Stimulated activated CD8-positive, alpha-beta memory T cell treated with anti-CD3 and anti-CD28 coated beads, Interleukin-15, amount 100 ng/mL, for 1 hour (primary cell): ENCODE measurements at places on chromosomes 2 and 18.
A peak's percentile ranks its signal among the peaks of the same experiment; 100 is the strongest.

DNA sequence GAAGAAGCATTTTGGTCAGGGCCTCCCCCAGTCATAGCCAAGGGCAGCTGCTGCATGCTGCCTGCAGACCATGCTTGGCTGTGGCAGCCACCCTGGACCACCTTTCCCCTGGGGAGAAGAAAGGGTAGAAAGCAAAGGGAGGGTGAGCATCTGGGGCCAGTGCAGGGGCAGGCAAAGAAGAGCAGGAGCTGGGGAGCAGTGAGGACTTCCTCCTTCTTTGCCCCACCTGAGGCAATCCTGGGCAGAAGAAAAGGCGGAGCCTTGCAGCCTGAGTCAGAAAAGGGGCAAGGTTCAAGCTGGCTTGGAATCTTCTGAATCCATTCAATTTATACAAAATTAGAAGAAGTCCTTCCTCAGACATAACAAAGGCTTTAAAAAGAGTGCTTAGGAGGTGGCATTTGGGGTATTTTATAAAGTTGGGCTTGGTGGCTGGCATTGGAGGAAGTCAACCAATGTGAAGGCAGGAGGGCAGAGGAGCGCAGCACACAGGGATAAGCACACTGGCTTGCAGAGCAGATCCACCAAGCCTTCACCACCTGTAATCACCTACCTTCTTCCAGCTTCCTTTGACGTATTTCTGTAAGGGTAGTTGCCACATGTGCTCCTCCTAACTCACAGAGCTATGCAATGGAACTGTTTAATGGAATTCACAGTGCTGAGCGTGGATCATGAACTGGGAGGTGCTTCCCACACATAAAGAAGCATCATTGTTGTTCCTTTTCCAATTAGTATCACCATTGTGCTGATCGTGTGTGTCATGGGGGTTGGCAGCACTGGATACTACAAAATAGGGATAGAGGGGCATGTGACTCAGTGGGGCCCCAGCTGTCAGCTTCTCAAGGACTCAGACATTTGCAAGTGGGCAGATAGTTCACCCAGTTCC is 154.4 kb upstream of the EPAS1 start:
- no peak for DNase-seq

DNA sequence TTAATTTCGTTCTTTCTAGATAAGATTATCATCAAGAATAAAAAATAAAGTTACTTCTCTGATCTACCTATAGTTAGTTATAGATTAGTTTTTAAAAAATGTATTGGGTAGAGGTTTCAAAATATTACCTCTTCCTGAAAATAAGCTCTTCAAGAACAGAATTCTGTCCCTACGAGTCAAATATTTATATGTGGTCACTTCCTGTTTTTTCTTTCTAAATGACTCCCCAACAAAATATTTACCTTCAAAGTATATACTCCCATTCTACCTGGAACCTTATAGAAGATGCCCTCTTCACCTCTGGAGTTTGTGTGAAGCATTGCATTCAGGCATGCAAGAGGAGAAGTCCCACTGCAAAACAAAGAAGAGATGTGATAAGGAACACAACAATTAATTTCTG is 72.3 kb downstream of the ASXL2 start:
- DNase-seq, result no peak

DNA sequence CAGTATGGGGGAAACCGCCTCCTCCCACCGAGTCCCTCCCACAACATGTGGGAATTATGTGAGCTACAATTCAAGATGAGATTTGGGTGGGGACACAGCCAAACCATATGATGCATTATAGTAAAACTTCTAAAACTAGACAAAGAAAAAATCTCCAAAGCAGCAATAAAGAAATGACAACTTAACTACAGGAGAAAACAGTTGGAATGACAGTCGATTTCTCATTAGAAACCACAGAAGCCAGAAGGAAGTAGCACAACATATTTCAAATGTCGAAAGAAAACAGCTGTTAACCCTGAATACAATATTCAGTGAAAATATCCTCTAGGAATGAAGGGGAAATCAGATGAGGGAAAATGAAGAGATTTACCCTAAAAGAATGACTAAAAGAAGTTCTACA is 53.5 kb upstream of the TCF4 start:
- DNase-seq, result no peak

DNA sequence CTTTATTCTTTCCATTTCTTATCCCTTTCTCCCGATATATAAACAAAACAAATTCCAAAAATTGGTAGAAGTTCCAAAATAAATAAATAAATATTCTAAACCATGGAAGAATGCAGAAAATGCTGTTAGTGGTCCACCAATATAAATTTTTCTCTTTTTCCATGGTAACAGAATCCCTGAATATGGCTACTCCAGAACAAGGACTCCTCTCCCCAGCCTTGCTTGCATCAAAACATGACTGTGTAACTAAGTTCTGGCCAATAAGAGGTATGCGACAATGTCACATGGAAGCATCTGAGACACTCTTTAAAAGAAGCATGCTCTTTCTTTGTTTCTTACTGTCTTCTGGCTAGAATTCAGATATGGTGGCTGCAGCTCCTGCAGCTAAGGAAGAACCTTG is 325.1 kb upstream of the TANK start:
- no peak for DNase-seq

- no peak for DNase-seq
Measured at GRCh38 chr2:152097290-152097800, 1.5 kb downstream of the CACNB4 start.

- DNase-seq, result no peak
Measured at GRCh38 chr2:214960677-214961076, 151.2 kb upstream of the BARD1 start.

DNA sequence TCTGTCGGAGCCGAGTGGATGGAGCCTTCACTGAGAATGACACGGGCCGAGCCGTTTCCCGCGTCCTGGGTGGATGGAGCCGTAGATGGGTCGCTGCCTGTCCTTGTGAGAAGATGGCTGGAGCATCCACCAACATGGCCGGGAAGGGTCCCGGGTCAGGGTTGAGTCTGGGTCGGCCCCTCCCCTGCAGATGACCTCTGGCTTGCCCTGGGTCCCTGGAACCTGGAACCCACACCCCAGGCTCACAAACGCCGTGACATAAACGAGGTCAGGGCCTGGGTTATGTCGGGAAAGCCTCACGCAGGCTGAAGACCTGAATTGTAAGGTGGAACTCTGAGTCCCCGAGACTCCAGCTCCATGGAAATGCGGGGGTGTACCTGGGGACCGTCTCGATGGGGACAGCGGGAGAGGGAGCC is 94.9 kb downstream of the NFATC1 start:
- DNase-seq, result no peak

DNA sequence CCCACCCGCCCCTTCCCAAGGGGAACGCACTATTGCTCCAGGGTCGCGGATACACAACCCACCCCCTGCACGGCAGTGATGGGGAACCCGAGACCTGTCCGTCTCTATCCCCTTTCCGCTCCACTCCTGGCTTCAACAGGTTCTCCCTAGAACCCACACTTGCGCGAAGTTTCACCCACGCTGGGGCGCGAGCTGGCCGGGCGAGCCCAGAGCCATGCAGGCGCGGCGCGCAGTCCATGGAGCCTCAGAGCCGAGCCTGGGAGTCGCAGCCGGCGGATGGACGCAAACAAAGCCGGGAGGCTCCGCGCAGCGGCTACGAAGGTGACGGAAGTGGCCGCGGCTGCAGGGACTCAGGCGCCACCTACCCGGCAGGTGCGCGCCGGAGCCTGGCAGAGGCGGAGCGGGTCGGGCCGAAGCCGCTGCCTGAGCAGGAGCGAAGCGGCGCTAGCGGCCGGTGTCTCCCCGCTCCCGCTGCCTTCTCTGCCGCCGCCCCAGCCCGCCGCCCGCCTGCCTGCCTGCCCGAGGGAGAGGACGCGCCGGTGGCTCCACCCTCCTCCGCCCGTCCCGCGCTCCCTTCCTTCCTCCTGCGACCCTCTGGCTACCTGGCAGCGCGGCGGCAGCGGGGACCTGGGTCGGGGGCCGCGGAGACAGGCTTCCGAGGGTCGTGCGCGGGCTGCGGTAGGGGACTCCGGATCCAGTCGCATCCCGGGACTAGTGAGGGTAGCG is 14.0 kb downstream of the ALPG start:
- no peak for DNase-seq

DNA sequence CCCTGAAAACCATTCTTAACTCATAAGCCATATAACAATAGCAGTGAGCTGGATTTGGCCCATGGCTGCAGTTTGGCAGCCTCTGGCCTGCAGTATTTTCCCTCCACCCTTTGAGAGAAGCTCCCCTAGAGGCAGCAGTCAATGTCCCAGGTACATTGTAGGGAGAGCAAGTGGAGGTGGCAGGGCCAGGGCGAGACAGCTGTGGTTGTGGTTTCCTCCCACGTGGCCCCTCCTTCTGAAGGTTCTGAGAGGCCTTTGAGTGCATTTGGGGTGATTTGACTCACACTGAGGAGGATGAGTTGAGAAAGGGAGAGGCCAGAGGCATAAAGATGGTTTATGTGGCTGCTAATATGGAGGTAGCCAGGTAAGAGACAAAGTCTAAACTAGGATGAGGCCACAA is 45.5 kb upstream of the LDAH start:
- DNase-seq, result peak; percentile 2

GRCh38 chr2:209413311-209414014 is 10.4 kb upstream of the MAP2 start:
- DNase-seq, result no peak

- no peak for DNase-seq
Measured at GRCh38 chr2:62205554-62205953, 9.6 kb downstream of the B3GNT2 start.

DNA sequence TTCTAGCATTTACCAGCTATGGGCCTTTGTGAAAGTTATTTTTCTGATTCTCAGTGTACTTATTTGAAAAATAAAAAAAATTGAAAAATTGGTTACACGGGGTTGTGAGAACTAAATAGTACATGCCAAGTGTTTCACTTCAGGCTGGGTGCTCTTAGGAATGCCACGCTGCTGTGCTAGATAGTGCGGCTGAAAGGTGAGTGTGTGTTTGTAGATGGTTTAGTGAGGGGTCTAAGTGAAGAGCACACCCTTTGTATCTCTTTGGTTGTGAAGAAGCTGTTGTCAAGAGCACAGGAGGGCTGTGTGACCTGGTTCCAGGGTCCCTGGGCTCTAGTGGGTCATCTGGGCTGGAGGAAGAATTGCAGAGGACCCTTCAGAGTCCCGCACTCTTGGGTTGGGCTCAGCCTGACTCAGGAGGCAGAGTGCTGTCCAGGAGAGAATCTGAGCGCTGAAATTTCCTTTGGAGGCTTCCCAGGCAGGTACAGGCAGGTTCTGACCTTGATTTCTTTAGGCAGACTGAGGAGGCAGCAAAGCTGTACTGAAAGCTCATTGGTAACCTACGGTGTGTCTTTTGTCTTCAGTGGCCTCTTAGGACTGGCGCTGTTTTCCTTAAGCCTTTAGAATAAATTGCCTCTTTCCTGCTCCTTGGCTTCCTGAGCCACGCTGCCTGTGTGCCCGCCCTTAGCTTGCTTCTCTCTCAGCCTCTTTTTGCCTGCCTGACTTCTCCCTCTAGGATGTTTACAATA is 44.4 kb downstream of the MAP4K4 start:
- DNase-seq, result no peak

DNA sequence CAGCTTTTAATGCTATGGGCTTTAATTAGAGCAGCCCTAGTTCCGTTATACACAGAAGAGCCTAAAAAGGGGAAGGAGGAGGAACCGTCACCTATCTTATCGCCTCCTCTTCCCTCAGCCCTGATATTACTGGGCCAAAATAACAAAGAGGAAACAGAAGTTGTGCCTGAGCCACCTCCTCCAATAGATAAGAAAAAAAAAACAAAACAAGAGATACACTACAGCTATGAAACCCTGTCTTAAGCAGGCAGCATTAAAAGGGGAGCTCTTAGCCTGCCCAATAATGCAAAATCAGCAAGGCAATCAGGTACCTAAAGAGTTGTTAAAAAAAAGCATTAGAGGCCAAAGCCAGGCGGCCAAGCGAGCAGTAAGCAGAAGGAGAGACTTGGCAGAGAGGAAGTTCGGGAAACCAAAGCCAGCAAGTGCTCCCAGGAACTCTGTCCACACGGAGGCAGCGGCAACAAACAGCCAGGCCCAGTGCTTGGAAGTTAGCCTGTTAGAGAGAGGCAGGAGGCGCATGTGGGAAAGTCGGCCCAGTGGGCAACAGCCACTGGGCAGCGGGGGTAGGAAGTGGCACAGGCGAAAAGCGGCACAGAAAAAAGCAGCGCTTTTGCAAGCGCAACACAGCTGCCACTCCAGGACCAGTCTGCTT is 41.8 kb upstream of the PDK1 start:
- no peak for DNase-seq

GRCh38 chr2:152577579-152577978 is 139.7 kb downstream of the PRPF40A start:
- no peak for DNase-seq

DNA sequence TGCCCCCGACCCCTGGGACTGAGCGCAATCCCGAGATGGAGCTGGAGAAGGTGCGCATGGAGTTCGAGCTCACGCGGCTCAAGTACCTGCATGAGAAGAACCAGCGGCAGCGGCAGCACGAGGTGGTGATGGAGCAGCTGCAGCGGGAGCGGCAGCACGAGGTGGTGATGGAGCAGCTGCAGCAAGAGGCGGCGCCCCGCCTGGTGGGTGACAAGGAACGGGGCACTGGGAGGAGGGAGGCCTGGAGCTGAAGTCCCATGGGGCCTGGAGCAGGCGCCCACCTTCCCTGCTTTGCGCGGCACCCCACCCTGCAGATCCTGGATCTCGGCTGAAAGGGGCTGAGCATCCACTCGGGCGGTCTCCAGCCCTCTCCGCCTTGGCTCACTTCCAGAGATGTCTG is 1.2 kb downstream of the TMEM247 start:
- no peak for DNase-seq

GRCh38 chr18:57909620-57910019 is 106.5 kb upstream of the ATP8B1 start:
- no peak for DNase-seq

DNA sequence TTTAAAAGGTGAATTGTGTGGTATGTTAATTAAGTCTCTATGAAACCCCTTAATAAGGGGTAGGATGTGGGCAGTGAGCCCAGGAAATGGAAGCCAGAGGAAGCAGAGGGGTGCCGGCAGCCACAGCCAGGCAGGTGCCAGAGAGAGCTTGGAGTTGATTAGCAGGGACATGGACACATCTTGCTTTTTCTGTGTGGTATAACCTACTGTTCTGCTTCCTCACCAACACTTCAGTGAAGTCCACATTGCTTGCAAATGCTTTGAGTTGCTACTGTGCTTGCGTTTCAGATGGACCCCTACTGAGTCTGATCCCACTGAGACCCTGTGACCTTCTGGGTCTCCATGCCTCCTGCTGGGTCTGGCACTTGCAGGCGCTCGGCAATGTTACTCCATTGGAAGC is 30.3 kb upstream of the ARHGEF4 start:
- no peak for DNase-seq

DNA sequence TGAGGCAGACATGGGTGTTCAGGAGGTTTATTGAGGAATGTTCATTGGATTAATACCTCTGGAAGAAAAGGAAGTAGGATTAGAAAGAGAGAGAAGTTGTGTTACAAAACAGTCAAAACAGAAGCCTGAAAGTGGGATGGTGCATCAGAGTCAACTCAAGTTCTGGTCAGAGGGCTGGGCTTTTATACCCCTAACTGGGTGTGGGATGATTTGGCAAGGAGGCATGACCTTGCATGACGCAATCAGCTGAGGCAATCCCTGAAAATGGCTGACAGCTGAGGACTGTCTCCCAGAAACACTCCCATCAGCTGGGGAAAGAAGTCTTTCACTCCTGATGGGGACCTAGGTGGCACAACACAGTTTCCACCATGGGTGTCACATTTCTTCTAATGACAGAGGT is 818.2 kb downstream of the SATB2 start:
- no peak for DNase-seq

GRCh38 chr2:98379311-98380202 is 33.3 kb downstream of the CNGA3 start:
- DNase-seq, result no peak

GRCh38 chr2:88600038-88600465 is 27.2 kb downstream of the EIF2AK3 start:
- DNase-seq, result no peak
